WTC11 (cell line): ENCODE measurements at places on chromosomes 12 and 14. TPM values are rescaled to one million over a fixed set of nuclear protein-coding genes. Genes with fewer than 3 reads are reported as not detected.

- H3K4me3 ChIP-seq: no peak overlapping the region
- H3K36me3 ChIP-seq: no peaks in the 10 kb centered on the region
- peaks cover 8% of the 10 kb centered on the region for H3K4me1 ChIP-seq
- no peak for DNase-seq
- H3K27ac ChIP-seq: no peak overlapping the region
- H3K27me3 ChIP-seq: no peaks in the 10 kb centered on the region
Measured at GRCh38 chr14:60773558-60773957, 39.0 kb downstream of the MNAT1 start.

- H3K4me3 ChIP-seq: no peak overlapping the region
- no peak for DNase-seq
- H3K27ac ChIP-seq: no peak overlapping the region
- H3K4me1 ChIP-seq: peaks cover 3% of the 10 kb centered on the region
- H3K36me3 ChIP-seq: no peaks in the 10 kb centered on the region
Measured at GRCh38 chr14:24463884-24464785, 21.6 kb upstream of the SDR39U1 start.

DNA sequence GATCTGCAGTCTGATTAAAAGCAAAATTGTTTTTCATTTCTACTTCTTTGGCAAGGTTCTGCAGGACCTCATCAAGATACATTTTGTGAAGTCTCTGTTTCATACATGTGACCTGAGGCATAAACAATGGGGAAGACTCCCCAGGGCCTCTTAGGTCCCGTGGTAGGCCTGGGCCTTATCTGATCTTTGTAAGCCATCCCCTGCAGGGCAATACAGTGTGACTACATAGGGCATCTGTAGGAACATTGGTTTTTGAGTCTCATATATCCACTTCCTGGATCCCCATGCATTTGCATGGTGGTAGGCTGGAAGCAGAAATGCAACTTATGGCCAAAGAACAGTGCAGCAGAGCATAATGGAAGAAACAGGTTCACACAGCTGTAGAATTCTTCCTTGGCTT is 6.0 kb downstream of the FAR2 start:
- peaks cover 56% of the 10 kb centered on the region for H3K4me1 ChIP-seq
- H3K27ac ChIP-seq: no peak overlapping the region
- DNase-seq: no peak
- peaks cover 3% of the 10 kb centered on the region; the same call in 1 of the 2 replicates for H3K27me3 ChIP-seq
- H3K36me3 ChIP-seq: no peaks in the 10 kb centered on the region
- no peak overlapping the region for H3K4me3 ChIP-seq

The LIN7A gene
- 8.3 to 8.6 TPM (median 8.5 TPM) in 3 replicates for total RNA-seq

The ADSS1 gene
- 10.0 to 13.3 TPM (median 12.0 TPM) in 3 replicates for total RNA-seq

The RTL1 gene
- 0.05 to 0.07 TPM in 2 of 3 replicates, not detected in the other for total RNA-seq

The LTBR gene
- 4.0 to 6.1 TPM (median 4.5 TPM) in 3 replicates for total RNA-seq

DNA sequence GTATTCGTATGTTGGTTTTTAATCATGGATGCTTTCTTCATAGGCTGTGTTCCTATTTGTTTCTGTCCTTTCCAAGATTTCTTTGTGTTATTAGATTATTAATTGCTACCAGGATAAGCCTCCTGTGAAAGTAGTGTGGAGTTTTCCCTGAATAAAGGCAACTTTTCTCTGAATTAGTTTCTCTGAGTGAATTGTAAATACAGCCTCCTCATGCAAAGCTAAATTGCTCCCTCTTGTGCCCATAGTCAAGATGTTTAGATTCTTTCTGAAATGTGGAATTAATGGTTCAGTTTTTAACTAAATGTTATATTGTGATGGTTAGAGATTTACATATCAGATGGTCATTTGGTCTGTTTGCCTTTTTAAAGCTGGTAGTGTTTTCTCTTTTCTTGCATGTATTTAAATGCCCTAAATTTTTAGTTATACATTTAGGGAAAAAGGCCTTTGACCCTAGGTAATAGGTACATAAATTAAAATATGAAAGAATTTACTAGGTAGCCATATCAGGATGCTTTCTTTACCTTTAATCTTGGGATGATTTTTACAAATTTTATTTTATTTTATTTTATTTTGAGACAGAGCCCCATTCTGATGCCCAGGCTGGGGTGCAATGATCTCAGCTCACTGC is 8.9 kb downstream of the APAF1 start:
- H3K27me3 ChIP-seq: no peaks in the 10 kb centered on the region
- no peak overlapping the region for H3K27ac ChIP-seq
- no peak for DNase-seq
- no peaks in the 10 kb centered on the region for H3K4me1 ChIP-seq
- no peak overlapping the region for H3K4me3 ChIP-seq

DNA sequence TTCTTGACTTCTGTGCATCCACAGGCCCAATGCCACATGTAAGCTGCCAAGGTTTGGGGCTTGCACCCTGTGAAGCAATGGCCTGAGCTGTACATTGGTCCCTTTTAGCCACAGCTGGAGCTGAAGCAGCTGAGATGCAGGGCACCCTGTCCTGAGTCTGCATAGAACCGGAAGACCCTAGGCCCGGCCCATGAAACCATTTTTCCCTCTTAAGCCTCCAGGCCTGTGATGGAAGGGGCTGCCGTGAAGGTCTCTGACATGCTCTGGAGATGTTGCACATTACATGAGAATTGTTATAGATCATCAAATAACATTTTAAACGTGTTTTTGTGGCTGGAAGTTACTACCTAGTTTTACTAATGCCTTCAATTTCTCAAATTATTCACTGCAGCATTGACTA is 188.7 kb downstream of the RPAP3 start:
- no peaks in the 10 kb centered on the region for H3K4me1 ChIP-seq
- no peak overlapping the region for H3K4me3 ChIP-seq
- H3K27ac ChIP-seq: no peak overlapping the region
- no peak for DNase-seq
- peaks cover 12% of the 10 kb centered on the region for H3K27me3 ChIP-seq

GRCh38 chr12:130240831-130241590 is 78.7 kb downstream of the FZD10 start:
- no peaks in the 10 kb centered on the region for H3K4me1 ChIP-seq
- DNase-seq: no peak
- peaks cover 35% of the 10 kb centered on the region for H3K36me3 ChIP-seq
- no peak overlapping the region for H3K4me3 ChIP-seq
- no peak overlapping the region for H3K27ac ChIP-seq

GRCh38 chr14:60561845-60562746 is 53.1 kb downstream of the SIX6 start:
- H3K27me3 ChIP-seq: no peaks in the 10 kb centered on the region
- H3K27ac ChIP-seq: no peak overlapping the region
- DNase-seq: peak; percentile 68
- no peaks in the 10 kb centered on the region for H3K36me3 ChIP-seq
- peaks cover 11% of the 10 kb centered on the region for H3K4me1 ChIP-seq
- no peak overlapping the region for H3K4me3 ChIP-seq

- DNase-seq: no peak
- H3K4me3 ChIP-seq: no peak overlapping the region
- no peaks in the 10 kb centered on the region for H3K27me3 ChIP-seq
- peaks cover 66% of the 10 kb centered on the region for H3K4me1 ChIP-seq
Measured at GRCh38 chr14:68589447-68590200, 203.2 kb downstream of the ZFP36L1 start.

The TEX22 gene
- total RNA-seq: 0.55 to 2.2 TPM (median 0.87 TPM) in 3 replicates

The PPP1R1A gene
- total RNA-seq: 12.4 to 15.5 TPM (median 13.1 TPM) in 3 replicates

The PELI2 gene
- total RNA-seq: 15.9 to 23.5 TPM (median 18.6 TPM) in 3 replicates

The MSI1 gene
- total RNA-seq: 64.5 to 71.9 TPM (median 71.5 TPM) in 3 replicates

- peak overlapping the region; percentile 69 for H3K4me3 ChIP-seq
- H3K27ac ChIP-seq: no peak overlapping the region
- no peaks in the 10 kb centered on the region for H3K36me3 ChIP-seq
- peaks cover 50% of the 10 kb centered on the region for H3K27me3 ChIP-seq
- DNase-seq: no peak
Measured at GRCh38 chr14:102927346-102927877, 4.9 kb downstream of the AMN start.

- no peak overlapping the region for H3K27ac ChIP-seq
- no peak for DNase-seq
- H3K4me3 ChIP-seq: no peak overlapping the region
- peaks cover 17% of the 10 kb centered on the region for H3K27me3 ChIP-seq
- H3K4me1 ChIP-seq: no peaks in the 10 kb centered on the region
- H3K36me3 ChIP-seq: peaks cover 57% of the 10 kb centered on the region
Measured at GRCh38 chr14:105844810-105845724, 318.7 kb downstream of the TMEM121 start.

- H3K4me1 ChIP-seq: peaks cover 21% of the 10 kb centered on the region
- H3K4me3 ChIP-seq: no peak overlapping the region
- no peak overlapping the region for H3K27ac ChIP-seq
- H3K36me3 ChIP-seq: peaks cover 53% of the 10 kb centered on the region
- peaks cover 8% of the 10 kb centered on the region; the same call in 1 of the 2 replicates for H3K27me3 ChIP-seq
Measured at GRCh38 chr14:94458096-94458495, 5.5 kb upstream of the SERPINA11 start.

The KRT85 gene
- total RNA-seq: not detected in 3 replicates

DNA sequence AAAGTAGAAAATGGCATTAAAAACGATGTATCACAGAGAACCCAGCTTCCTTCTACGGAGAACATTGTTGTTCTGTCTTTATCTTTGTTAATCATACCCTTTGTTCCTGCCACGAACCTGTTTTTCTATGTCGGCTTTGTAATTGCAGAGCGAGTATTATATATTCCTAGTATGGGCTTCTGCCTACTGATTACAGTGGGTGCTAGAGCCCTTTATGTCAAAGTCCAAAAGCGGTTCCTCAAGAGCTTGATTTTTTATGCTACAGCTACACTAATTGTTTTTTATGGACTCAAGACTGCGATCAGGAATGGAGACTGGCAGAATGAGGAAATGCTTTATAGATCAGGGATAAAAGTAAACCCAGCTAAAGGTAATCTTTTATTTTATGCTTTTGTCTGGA is 209.6 kb downstream of the TMTC2 start:
- no peak for DNase-seq
- H3K27ac ChIP-seq: no peak overlapping the region
- H3K4me3 ChIP-seq: no peak overlapping the region
- no peaks in the 10 kb centered on the region for H3K36me3 ChIP-seq
- H3K4me1 ChIP-seq: 0 out of 2 replicates have a peak, but pooled peaks cover 2% of the 10 kb centered on the region
- H3K27me3 ChIP-seq: no peaks in the 10 kb centered on the region

The NPFF gene
- 0.57 to 0.80 TPM (median 0.59 TPM) in 3 replicates for total RNA-seq
